ENCODE measurements at places on chromosomes 4 and X.

DNA sequence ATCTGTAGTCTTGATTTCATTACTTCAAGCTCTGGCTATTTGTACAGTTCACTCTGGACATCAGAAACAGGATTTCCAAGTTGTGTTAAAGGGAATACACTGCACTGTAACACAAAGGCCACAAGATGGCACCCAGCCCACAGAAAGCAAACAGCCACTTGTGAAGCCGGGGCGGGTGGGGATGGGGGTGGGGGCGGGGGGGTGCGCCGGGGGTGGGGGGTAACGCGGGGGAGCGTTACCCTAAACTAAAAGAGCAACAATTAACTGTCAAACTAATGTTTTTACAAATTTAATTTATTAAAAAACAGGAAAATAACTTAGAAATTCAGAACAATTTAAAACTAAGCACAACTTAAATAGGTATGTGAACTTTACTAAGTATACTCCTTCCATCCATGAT is 27.3 kb downstream of the PRDX4 start:
- peak; percentile 4 for DNase-seq

- DNase-seq = no peak
These were observed 427 bp downstream of the ZNF182 start for GRCh38 chrX:48003367-48003757.

GRCh38 chr4:73803213-73803612 is 33.3 kb upstream of the CXCL6 start:
- no peak for DNase-seq

GRCh38 chr4:41709844-41710481 is 38.6 kb downstream of the PHOX2B start:
- no peak for DNase-seq

DNA sequence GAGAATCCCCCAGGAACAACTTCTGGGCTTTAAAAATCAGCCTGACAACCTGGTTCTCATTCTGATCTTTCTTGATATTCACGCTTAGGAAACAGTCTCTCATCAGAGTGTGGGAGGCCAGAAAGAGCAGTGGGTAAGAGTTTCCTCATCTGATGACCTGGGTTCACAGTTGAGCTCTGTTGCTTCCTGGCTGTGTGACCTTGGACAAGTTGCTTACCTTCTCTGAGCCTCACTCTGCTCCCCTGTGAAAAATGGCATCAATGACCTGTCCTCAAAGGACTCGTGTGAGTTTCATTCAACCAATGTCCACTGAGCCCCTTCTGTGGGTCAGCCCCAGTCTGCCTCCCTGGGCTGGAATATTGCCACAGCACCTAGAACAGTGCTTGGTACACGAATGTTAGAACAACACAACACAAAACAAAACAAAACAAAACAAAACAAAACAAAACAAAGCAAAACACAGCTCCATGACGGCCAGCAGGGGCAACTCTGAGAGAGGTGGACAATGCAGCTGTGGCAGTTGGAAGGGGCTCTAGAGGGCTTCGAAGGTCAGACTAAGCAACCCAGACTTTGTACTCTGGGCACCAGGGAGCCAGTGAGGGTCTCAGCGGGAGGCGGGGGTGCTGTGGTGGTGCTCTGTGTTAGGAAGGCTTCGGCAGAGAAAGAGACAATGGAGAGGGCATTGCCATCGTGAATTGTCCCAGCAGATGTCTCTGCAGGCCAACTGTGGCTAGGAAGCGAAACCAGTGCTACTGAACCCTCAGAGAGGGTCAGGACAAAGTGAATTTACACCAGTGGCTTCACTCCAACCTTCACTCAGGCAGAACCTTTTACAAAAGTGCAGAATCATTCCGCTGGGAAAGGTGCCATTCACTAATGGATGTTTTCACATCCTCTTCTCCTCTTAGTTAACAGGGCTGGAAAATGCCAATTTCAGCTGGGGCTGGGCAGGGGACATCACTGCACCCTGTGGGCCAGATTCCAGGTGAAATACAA is 14.3 kb upstream of the C4orf50 start:
- DNase-seq = no peak

- DNase-seq = no peak
These were observed 19.9 kb downstream of the SH3BP2 start for GRCh38 chr4:2812612-2813354.

- no peak for DNase-seq
These were observed 19.1 kb downstream of the WDR17 start for GRCh38 chr4:176084769-176085168.

DNA sequence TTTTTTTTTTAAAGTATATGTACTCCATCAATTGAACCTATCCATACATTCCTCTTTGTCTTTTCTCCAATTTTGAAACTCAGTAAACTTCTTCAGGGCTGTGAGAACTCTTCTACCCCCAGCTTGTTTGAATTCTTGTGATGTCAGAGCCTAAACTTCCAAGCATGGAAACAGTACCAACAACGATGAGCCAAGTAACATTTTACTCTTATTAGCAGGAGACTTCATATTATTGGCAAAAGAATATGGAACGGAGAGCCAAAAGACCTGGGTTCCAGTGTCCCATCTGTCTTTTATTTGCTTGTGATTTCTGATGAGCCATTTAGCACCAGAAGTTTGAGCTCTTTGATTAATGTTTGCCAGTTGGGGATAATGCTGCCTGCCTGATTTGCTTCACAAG is 5.3 kb downstream of the DIAPH2 start:
- no peak for DNase-seq

GRCh38 chr4:165458471-165458870 is 79.7 kb downstream of the CPE start:
- no peak for DNase-seq

GRCh38 chr4:96698831-96699230 is 858.9 kb downstream of the PDHA2 start:
- DNase-seq = no peak

- no peak for DNase-seq
These were observed 160.0 kb upstream of the ARX start for GRCh38 chrX:25175743-25176142.

DNA sequence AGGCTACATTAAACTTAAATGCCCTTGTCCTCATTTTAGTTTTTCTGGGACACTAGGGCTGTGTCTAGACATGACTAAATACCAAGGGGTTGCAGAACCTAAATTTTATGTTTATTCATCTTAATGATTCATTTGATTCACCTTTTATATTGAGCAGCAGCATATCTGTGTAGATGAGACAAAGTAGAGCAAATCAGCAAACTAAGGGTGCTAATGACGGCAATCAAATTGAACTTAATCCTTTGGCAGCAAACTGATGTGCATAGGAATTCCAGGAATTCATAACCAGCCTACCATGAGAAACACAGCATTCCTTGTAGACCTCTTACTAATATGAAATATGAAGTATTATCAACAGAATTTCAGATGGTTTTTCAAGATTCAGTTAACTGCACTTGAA is 25.1 kb downstream of the EPHA5 start:
- DNase-seq = no peak

GRCh38 chr4:7995135-7995534 is 55.5 kb upstream of the AFAP1 start:
- DNase-seq = no peak

- no peak for DNase-seq
These were observed 1.5 kb downstream of the MAN2B2 start for GRCh38 chr4:6576512-6576911.

Data from activated CD4-positive, alpha-beta T cell treated with anti-CD3 and anti-CD28 coated beads for 24 hours (primary cell).